ENCODE measurements at places on chromosomes 13 and 19.

GRCh38 chr13:27965740-27966640 is 3.1 kb downstream of the CDX2 start:
- no peak for DNase-seq

GRCh38 chr19:40612831-40613689 is 11.9 kb downstream of the LTBP4 start:
- no peak for DNase-seq

DNA sequence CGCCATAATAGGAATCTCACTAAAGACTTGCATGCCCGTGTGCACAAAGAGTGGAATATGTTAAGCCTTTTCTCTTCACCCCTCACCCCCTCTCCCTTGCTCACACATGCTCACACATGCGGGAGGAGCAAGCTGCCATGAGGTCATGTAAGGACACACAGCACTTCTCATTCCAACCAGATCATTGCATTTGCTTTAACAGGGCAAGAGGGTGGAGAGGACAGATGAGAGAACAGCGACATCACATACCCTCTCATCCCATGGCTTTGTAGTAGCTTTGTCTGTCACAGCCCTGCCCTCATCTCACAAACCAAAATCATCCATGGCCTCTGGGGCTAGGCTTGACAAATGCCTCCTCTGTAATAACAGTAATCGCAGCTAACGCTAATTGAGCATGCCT is 145.6 kb upstream of the FRY start:
- DNase-seq: no peak

- no peak for DNase-seq
Measured at GRCh38 chr13:62887046-62887445, 1471.4 kb upstream of the PCDH20 start.

GRCh38 chr19:29538651-29539050 is 12.9 kb downstream of the VSTM2B start:
- DNase-seq: no peak

DNA sequence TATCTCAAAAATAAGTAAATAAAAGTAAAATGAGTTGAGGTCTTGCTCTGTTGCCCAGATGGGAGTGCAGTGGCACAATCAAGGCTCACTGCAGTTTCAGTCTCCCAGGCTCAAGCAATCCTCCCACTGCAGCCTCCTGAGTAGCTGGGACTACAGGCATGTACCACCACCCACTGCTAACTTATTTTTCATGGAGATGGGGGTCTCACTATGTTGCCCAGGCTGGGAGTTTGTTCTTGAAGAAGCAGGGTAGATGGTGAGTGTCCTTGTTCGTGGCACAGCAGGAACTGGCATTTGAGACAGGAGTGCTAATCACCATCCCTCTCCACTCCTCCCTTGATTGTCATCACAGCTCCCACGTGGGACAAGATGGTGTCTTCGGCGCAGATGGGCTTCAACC is 3.5 kb downstream of the NLRP2 start:
- no peak for DNase-seq

- DNase-seq: peak; percentile 45
Measured at GRCh38 chr19:48735031-48735615, 5.3 kb downstream of the RASIP1 start.

GRCh38 chr13:40319699-40320579 is 346.5 kb downstream of the FOXO1 start:
- DNase-seq: no peak
